Activated naive CD4-positive, alpha-beta T cell treated with anti-CD3 and anti-CD28 coated beads, Interleukin-2, amount 50 U/mL, for 72 hours (primary cell): ENCODE measurements at places on chromosomes 7 and 10. TPM values are rescaled to one million over a fixed set of nuclear protein-coding genes. Genes with fewer than 3 reads are reported as not detected.

GRCh38 chr10:80504158-80504811, 33.4 kb upstream of the SH2D4B start:
- no peak for DNase-seq

The CLDN15 gene
- total RNA-seq, result 17.3 TPM

DNA sequence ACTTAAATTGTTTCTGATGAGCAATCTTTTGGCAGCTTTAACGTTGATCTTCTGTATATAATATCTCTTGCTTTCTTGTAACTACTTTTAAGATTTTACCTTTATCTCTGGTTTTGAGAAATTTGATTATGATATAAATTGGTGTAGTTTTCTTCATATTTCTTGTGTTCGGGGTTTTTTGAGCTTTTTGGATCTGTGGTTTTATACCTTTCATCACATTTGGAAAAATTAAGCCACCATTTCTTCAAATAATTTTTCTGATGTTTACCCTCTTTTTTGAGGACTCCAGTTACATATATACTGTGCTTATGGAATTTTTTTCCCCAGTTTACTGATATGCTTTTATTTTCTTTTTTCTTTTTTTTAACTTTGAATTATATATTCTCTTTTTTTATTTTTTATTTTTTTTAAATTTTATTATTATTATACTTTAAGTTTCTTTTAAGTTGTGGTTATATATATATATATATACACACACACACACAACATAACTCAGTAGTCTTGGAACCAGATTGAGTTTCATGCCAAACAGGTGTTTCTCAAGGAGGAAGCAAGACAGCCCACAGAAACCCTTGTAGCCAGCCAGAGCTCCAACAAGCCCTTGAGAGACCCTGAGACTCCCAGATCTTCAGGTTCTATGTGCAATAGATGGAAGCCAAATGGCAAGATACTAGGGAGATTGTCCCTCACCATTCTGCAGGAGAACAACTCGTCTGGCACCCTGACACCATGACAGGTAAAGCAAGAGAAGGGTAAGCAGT, 27.5 kb upstream of the NME8 start:
- DNase-seq, result no peak

The PLPP4 gene
- total RNA-seq, result not detected

- no peak for DNase-seq
These were observed 32.0 kb upstream of the ABCB4 start for GRCh38 chr7:87507446-87507845.

GRCh38 chr7:102916881-102917280, 4.1 kb downstream of the LRRC17 start:
- no peak for DNase-seq

- DNase-seq, result peak; percentile 20
These were observed 22.7 kb downstream of the CISD1 start for GRCh38 chr10:58291538-58292174.

The GARIN1A gene
- 1.1 TPM for total RNA-seq

The NRG3 gene
- not detected for total RNA-seq

- DNase-seq, result no peak
These were observed 151.8 kb upstream of the STK17A start for GRCh38 chr7:43431020-43431595.

DNA sequence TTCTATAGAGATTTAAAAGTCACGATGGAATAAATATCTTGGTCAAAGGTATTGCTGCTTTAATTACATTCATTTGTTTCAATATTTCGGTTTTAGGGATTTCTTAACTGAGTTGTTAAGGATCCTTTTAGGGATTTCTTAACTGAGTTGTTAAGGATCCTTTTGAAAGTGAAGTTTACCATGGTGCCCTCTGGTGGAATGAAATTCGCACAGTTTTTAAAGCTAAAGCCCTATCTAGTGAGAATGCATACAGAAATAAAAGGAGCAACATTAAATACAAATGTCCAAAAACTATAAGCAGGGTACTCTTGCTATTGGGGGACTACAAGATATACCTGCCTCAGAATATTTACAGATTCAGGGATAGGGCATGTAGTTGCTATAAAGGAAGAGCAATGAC, 193.7 kb downstream of the RNLS start:
- DNase-seq, result no peak

DNA sequence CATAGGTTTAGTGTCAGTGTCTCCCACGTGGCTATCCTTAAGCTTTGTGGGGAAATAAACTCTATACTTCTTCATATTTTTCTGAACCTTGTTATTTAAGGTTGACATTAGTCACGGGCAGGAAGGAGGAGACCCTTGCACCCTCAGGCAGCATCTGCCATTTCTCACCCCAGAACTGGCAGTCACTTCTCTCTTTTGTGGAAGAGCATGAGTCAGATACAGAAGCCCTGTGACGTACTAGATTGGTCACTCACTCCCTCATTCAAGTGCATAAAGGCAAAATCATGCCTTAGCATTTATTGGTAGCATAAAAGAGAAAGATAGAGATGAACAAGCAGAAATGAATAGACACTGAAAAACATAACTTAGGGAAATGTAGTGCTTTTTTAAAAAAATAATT, 206.0 kb upstream of the MDFIC start:
- DNase-seq, result no peak

DNA sequence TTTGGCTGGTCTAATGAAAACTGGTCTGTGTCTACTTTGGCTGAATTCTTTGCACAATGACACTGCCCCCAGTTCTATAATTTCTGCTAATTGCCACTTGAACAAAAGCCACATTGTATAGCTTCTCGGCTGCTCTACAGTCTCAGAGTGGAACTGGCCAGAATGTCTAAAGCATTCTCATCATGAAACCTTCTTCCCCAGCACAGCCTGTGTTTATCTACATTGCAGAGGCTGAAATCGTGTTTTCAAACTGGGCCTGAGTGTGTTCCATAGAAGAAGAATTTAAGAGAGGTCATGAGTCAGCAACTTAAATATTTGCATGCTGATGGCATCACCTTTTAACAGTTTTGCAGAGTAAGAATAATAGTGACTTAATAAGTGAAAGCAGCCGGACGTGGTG, 177.2 kb downstream of the BUB3 start:
- DNase-seq, result no peak

DNA sequence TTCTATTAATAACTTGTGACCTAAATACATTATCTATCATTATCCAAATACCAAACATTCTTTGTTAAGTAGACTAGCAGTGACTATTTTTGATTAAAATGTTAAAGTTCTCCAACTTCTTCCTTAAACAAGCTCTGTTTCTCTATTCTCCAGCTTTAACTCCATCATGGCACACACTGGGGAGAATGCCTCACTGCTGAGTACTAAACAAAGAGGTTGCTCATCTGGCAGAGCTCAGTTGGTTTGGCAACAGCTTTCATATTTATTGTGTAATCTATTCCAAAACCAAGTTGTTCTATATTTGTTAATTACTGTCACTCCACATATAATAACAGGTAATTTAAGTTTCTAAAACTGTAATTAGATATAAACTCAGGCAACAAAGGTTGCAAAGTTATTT, 89.6 kb downstream of the USP6NL start:
- DNase-seq, result no peak
